ENCODE measurements at places on chromosomes 4 and X.

DNA sequence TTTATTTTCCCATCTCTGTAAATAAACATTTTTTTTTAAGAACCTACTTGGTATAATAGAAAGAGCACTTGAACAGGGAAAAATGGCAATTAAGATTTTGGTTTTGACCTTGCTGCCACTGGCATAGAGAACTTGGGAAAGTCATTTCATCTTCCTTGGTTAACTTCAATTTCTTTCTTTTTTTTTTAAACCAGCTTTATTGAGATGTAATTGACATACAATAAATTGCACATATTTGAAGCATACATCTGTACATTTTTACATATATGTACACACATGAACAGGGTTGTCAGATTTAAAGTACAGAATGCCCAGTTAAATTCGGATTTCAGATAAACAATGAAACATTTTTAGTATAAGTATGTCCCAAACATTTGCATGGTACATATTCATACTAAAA is 103.0 kb upstream of the RAPGEF2 start:
- DNase-seq: no peak

- DNase-seq: peak; percentile 38
Observed at GRCh38 chr4:74085669-74086068, 13.3 kb downstream of the CXCL2 start.

- DNase-seq: peak; percentile 46
Observed at GRCh38 chr4:115233600-115233999, 120.2 kb upstream of the NDST4 start.

DNA sequence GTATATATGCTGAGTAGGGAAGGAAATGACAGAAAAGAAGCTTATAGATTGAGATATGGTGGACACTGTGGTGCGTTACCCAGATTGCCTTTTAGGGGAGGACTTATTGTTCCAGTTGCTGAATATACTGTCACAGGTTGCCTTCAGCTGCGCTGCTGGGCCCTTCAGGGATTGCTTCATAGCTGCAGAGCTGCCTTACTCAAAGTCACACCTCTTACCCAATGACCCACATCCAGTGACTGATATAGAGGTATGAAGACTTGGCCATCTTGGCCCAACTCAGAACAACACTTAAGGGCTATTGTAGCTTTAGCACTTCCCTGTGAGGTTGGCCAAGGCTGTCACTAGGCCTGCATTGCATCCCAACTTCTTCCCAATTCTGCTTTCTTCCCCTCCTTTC is 63.4 kb upstream of the TMEM164 start:
- no peak for DNase-seq

DNA sequence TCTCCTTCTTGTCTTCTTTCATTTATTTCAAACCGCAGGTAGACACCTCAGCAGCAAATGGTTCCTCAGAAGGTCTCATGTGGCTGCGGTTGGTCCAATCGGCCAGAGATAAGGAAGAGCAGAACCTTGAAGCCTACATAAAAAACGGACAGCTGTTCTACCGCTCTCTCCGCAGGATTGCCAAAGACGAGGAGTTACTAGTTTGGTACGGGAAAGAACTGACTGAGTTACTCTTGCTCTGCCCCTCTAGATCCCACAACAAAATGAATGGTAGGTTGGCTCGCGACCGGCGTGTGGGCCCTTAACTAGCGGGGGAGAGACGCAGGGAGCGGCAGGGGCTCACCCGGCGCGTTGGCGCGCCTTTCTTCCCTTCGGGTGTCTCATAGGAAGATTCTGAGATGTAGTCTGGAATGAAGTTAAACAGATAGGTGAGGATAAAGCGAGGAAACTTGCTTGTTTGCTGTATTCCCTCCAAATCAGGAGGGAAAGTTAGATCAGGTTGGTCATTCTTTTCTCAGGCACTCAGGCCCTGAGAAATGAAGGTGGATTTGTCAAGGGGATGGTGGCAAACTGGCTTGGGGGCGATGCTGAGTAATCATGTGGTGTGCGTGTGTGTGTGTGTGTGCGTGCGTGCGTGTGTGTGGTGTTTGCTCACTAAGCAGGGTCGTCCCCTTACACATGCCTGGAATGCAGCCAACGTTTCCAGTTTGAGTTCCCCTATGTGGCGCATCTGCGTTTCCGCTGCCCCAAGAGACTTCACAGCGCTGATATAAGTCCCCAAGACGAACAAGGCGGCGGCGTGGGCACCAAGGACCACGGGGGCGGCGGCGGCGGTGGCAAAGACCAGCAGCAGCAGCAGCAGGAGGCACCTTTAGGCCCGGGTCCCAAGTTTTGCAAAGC is 4.2 kb downstream of the PRDM8 start:
- DNase-seq: peak; percentile 95

- no peak for DNase-seq
Observed at GRCh38 chrX:152428120-152428519, 23.0 kb downstream of the GABRA3 start.

GRCh38 chr4:125736057-125736456 is 421.3 kb downstream of the FAT4 start:
- no peak for DNase-seq

DNA sequence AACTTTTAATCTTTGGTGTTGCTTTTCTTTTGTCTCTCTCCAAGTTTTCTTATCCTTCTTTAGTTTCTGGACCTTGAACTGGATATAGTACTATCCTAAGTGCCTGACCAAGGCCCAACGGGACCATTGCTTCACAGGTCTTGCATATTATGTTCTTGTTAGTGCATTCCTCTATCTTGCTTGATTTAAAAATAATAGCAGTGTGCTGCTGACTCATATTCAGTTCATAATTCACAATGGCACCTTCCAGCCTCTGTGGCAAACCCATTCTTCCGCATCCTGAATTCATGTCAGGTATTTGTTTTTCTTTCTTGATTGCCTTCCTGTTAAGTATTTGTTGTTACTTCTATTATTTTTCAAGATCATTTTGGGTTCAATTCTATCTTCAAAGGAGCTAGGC is 197.1 kb upstream of the GIMD1 start:
- DNase-seq: no peak

DNA sequence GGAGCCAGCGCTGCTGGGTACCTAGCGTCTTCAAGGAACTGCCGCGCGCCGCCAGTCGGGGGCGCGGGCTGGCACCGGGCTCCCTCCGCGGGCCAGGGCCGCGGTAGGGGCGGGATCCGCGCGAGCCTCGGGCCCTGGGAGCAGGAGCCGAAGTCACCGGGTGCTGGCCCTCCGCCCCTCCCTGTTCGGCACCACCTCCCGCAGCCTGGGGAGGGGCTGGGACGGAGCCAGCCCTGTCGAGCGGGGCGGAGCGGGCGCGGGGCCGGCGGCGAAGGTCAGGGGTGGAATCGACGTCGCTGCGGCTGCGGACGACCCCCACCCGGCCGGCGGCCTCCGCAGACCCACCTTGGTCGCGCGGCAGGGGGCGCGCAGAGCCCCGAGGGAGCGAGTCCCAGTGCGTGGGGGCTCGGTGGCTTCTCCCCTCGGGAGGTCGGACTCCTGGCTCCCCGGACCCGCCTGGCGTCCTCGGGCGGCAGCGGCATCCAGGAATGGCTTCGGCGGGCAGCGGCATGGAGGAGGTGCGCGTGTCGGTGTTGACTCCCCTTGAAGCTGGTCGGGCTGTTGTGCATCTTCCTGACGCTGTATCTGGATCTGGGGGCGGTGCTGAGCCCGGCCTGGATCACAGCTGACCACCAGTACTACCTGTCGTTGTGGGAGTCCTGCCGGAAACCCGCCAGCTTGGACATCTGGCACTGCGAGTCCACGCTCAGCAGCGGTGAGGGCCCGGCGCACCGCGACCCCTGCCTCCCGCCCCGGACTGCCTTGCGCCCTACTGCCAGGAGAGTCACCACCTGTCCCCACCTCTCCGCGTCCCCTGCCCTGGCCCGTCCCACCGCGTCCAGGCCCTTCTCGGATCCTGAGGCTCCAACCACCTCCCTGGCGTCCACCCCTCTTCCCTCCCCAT is 50.5 kb upstream of the FAM47C start:
- no peak for DNase-seq

DNA sequence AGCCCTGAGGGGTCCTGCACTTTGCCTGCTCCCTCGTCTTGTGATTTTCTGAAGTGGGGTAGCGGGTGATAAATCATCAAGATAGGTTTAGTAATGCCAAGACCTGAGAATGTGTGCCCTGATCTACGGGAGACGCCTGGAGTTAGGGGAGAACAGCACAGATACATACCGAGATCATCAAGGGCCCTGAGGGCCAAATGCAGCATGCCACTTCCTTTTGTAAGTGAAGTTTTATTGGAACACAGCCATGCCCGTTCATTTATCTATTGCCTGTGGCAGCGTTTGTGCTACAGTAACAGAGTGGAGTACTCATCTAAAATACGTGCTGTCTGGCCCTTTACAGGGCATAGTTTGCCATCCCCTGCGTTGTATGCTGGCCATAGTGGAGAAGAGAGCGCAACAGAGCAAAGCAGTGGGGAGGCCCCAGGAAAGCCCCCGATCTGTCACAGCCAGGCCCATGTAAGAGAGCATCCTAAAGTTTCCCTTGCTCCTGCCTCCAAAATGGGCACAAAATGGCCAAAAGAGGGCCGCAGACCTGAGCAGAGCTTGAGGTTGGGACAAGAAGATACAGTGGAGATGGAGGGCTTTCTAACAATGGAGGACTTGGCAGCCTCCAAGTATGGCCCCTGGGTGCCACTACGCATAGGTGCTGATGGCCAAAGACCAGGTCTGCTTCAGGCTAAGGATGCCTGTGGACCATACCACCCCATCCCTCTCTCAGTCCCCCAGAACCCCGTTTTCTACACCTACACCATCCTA is 167.0 kb downstream of the SMIM20 start:
- DNase-seq: no peak

DNA sequence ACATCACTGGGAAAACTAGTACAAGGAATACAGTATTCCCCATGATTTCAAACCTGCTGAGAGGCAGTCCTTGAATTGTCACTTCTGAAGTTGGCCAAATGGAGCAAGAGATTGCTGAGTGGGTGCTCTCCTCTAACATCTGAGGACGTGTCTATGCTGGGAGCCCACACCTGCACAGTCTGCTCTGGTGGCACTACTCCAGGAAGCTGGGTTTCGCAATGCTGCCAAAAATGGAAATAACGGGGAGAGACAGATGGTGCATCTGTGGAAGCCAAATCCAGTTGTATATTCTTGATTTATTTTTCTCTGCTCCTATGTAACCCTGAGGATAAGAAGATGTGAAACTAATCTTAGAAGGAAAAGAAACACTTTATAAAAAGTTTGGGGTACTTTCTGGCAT is 240.1 kb upstream of the CTSO start:
- peak; percentile 22 for DNase-seq

DNA sequence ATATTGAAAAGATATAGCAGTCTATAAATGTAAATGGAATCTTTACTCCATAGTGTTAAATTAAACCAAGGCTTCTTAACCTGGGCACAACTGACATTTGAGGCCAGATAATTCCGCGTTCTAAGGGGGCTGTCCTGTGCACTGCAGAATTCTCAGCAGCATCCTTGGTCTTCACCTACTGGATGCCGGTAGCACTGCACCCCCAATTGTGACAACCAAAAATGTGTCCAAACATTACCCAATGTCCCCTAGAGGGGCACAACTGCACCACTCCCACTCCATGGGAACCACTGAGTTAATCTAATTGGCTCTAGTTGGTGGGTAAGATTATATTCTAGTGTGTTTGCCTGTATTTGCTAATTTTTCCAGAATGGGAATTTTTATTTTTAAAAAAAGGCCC is 16.6 kb downstream of the AP1S2 start:
- peak; percentile 5 for DNase-seq

DNA sequence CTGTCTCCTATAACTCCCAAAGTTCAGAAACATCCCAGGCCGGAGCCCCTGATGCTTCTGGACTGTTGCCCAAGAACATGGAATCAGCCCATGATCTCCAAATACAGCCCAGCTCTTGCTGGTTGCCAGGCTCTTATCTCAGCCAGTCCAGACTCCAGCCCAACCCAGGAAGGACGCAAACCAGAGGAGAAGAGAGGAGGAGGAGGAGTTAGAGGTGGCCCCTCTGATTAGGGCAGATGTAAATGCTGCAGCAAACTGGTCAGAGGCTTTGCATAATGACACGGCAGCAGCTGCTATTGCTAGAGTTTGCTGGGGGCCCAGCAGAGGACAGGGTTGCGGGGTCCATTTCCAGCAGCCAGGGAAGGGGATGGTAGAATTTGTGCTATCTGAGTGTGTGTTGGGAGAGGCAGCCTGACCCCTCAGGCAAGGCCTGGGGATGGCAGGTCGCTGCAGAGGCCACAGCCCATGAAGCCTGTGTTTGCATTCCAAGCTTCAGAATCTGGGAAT is 4.2 kb upstream of the OTUD5 start:
- no peak for DNase-seq

DNA sequence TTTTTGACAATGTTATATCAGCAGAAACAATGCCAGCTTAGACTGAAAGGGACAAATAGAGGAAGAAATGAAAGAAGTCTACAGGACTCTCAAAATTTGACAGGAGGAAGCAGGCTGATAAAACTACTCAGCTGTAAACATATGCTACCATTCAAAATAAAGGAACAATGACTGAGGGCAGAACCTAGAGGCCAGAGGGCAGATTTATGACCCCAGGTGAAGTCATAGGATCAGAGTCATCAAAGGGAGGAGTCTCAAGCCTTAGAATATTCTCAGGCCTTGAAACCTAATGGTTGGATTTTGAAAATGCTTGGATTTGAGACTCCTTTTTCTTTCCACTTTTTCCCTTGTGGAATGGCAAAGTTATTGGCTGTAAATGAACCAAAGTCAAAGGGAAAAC is 17.0 kb upstream of the SYTL5 start:
- no peak for DNase-seq

DNA sequence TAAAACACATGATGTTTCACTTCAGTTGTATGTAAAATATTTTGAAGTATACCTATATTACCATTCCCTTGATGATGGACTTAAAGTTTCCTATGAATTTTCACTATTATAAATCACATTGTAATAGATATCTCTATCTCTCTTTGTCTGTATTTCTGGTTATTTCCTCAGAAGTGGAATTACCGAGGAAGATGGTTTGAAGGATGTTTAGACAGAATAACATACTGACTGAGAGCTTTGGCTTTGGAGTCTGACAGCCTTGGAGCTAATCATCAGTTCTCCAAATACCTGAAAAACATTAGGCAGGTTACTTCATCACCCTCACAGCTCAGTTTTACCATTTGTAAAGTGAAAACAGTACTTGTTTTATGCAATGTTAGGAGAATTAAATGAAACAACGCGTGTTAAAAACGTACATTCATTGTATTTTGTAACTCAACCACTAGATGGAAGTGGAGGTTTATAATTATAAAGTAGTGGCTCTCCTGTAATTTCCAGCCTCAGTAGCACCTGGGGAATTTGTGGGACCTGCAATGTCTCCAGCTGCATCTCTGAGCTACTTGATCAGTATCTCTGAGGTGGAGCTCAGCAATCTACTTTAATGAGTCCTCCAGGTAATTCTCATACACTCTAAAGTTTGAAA is 14.3 kb downstream of the JCHAIN start:
- peak; percentile 69 for DNase-seq

GRCh38 chr4:140219567-140219966 is 65.6 kb upstream of the MAML3 start:
- no peak for DNase-seq
